ENCODE measurements at places on chromosomes 11 and 22.
A peak's percentile ranks its signal among the peaks of the same experiment; 100 is the strongest.

DNA sequence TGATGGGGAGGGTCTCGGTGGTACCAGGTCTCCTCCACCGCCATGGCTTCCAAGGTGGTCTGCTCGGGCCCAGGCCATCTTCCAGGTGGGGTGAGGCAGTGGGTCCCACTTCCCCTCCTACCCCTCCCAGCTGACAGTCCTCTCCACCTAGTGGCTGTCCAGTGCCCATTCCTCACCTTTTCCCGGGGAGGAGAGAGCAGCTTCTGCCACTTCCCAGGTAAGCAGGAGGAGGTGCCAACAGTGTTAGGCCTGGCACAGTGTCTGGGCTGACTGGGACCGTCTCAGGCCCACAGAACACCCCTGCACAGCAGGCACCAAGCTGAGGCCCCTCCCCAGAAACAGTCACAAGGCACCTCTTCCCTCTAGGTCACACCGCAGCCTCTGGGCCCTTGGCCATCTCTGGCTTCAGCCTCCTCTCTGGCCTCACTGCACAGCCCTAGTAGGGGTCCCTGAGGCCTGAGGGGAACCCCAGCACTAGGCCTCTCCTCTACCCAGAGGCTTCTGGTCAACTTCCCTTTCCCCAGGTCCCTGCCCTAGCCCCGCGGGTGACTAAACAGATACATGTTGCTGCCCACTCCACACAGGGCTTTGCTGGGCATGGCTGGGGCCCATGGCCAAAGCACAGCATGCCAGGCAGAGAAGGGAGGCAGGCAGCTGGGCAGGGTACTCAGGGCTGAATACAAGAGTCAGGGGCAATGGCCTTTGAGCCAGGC, 2.3 kb upstream of the ANKRD13D start:
- no peak for DNase-seq

- DNase-seq, result peak; percentile 42
These were observed 550.4 kb downstream of the DLG2 start for GRCh38 chr11:85076535-85077330.

- no peak for DNase-seq
These were observed 134.6 kb downstream of the PGR start for GRCh38 chr11:100994966-100995365.

DNA sequence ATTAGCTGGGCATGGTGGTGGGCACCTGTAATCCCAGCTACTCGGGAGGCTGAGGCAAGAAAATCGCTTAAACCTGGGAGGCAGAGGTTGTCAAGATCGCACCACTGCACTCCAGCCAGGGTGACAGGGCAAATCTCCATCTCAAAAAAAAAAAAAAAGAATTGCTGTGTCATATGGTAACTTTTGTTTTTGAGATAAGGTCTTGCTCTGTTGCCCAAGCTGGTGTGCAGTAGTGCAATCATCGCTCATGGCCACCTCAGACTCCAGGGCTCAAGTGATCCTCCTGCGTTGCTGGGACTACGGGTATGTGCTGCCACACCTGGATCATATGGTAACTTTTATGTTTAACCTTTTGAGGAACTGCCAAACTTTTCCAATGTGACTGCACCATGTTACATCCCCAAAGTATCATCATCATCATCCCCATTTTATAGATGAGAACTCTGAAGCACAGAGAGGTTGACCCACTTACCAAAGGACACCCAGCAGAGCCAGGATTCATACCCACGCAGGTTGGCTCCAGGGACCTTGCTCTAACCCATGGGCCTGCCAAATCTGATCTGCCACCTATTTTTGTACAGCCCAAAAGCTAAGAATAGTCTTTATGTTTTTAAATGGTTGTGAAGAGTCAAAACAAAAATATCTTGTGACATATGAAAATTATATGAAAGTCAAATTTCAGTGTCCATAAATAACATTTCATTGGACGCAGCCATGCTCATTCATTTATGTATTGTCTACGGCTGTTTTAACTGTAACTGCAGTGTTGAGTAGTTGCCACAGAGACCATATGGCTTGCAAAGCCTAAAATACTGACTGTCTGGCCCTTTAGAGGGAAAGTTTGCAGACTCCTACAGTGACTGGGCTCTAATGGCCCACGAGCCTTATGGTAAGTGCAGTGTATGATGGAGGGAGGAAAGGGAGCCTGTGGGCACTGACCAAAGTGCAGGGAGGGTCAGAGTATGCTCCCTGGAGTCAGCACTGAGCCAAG, 45.3 kb downstream of the GDPD5 start:
- DNase-seq, result no peak

- no peak for DNase-seq
These were observed 15.6 kb downstream of the PCF11 start for GRCh38 chr11:83172551-83172950.

GRCh38 chr11:106276859-106277436, 199.5 kb downstream of the AASDHPPT start:
- DNase-seq, result no peak

GRCh38 chr11:112334381-112334780, 73.7 kb upstream of the PLET1 start:
- no peak for DNase-seq

- DNase-seq, result no peak
These were observed 130.0 kb downstream of the WNT7B start for GRCh38 chr22:45846952-45847351.

DNA sequence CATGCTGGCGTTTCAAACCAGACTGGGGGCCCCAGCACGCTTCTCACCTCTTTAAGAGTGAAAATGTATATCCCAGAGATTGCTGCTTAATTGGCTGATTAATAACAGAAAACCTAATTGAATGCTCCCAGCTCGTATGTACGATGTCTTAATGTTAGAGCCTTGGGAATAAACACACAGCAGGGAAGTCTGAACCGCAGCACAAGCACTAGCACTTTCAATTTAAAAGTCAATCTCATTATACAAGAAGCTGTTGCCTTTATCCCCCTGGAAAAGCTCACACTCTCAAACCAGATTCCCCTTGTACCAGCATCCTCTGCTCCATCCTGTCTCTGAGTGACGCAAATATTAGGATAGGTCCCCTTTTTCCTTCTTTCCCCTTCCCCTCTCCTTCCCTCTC, 449.1 kb downstream of the MN1 start:
- no peak for DNase-seq

GRCh38 chr11:64165481-64165841, 452 bp downstream of the MACROD1 start:
- DNase-seq, result no peak

DNA sequence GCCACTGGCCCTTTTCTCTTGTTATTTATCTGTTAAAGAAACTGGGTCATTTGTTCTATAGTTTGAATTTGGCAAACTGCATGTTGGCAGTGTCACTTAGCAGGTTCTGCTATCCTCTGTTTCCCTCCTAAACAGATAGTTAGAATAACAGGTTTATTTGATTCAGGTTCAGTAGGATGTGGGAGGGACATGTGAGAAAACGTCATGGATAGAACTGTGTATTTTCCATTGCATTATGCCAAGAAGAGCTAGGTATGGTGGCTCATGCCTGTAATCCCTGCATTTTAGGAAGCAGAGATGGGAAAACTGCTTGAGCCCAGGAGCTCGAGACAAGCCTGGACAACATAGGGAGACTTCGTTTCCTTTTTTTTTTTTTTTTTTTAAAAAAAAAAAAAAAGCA, 24.3 kb downstream of the PATL1 start:
- no peak for DNase-seq

GRCh38 chr11:78744949-78745348, 170.3 kb upstream of the NARS2 start:
- DNase-seq, result no peak

DNA sequence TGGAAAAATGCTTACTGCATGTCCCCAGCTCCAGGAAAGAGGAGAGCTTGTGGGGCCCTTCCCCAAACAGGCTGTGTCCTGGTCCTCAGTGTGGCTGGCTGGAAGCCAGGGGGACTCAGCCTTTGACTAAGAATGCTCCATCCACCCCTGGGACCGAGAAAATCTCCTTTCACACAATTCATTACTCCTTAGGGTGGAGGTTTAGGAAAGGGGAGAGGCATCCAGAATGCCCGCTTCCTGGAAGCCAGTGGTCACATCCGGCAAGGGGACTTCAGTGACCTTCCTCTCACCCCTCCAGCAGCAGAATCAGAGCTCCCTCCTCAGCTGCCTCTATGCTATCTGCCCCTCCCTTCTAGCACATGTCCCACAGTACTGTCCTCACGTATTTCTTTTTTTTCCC, 21.9 kb downstream of the ATG16L2 start:
- DNase-seq, result no peak

GRCh38 chr11:134017511-134018430, 51.1 kb upstream of the JAM3 start:
- no peak for DNase-seq

DNA sequence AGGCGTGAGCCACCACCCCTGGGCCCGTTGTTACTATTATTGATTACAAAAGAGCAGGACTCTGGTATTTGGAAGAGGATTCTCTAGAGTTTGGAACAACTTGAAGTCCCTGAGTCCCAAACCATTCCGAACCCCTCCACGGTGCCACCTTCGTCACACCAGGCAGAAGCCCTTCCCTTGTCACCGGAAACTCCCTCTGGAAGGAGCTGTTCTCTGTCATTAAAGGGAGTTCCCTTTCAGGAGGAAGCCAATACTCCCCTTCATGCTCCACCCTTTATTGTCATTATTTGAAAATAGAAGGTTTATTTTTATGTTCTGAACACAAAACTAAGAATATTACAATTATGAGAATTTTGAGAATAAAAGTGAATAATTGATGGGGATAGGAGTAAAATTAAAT, 5.1 kb upstream of the C11orf24 start:
- no peak for DNase-seq

- DNase-seq, result no peak
These were observed 12.3 kb upstream of the ARL14EP start for GRCh38 chr11:30310623-30311022.

- no peak for DNase-seq
These were observed 28.0 kb downstream of the TOLLIP start for GRCh38 chr11:1281326-1281973.

DNA sequence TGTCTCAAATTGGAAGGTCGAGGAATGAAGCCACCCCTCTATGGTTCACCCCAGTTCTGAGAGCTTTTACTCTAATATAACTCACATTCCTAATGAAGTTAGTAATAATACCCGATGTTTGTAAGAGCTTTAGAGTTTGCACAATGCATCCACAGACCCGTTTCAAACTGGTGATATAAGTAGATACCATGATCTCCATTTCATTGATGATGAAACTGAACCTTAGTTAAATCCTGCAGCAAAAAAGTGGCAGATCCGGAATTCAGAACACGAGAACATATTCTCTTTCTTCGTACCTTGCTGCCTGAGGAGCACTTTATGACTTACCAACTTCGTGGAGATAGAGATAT, 757 bp upstream of the RBFOX2 start:
- no peak for DNase-seq

- DNase-seq, result no peak
These were observed 20.3 kb upstream of the TENM4 start for GRCh38 chr11:79461144-79461543.

DNA sequence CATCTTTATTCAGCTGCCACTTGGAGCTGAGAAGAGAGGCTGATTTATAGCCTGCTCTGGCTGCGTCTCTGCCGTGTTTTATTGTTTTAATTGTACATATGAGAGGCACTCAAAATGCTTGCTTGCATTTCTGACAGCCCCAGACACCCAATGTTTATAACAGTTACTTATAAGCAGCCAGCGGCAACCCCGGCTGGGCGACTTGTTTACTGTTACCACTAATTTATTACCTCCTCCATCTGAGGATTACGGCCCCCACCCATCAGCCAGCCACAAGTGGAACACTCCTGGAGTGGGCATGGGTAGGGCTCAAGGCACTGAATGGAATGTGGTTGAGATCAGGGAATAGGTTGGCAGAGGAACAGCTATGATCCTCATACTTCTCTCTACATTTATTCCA, 61.2 kb downstream of the CLPB start:
- no peak for DNase-seq

DNA sequence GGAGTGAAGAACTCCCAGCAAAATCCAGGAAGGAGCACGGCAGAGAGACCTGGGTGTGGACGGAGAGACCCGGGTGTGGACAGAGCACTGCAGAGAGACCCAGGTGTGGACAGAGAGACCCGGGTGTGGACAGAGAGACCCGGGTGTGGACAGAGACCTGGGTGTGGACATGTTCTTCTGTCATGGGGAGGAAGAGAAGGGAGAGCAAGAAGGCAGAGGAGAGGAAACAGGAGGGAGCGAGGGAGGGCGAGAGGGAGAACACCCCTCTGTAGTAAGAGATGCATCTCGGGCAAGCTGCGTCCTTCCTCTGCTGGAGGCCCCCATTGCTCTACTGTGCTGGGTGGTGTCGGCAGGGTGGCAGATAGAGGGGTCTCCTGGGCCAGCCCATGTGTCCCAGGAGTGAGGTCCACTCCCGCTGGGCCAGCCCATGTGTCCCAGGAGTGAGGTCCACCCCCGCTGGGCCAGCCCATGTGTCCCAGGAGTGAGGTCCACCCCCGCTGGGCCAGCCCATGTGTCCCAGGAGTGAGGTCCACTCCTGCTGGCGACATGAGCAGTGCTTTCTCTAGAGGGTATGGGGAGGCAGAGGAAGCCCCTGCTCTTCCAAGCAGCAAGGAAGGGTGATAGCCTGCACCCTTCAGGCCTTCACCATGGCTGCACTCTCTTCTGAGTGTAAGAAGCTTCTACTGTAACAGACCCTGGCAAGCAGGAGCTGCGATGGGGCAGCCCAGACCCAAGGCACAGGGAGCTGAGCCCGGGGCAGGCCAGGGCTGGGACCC, 934.2 kb downstream of the BRD1 start:
- DNase-seq, result no peak

DNA sequence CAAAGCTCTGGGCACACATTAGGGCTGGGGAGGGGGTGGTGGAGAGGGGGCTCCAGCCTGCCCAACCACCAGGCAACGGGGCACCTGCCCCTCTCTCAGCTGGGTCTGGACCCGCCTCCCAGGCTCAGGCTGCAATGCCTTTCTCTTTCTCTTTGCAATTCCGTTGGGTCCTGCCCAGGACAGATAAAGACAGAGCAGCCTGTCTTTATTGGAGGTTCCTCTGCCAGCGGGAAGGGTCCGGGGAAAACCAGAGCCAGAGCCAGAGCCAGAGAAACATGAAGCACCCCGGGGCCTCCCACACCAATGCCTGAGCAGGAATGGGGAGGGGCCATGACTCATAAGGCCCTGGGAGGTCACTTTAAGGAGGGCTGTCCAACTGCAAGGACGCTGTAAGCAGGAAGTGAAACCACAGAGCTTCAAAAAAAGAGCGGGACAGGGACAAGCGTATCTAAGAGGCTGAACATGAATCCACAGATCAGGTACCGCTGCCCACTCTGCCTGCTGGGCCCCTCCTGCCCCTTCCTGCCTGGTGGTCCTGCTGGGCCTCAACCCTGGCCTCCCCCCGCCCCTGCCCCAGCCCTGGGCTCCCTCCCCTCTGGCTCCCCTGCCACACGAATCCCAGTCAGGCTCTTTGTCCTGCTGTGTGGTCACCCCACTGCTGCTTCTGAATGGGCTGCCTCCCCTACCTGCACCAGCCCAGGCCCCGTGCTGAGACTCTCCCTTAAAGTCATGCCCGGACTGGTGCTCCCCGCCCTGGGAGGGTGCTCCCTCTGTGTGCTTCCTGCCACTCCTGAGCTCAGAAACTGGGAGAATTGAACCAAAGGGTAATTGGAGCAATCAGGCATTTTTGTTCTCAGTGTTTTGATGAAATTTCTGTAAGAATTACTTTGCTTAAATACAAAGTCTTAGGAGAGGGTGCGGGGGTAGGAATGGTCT, at the start of gene APOBEC3B:
Gene APOBEC3B, plus strand, starts transcription at position 356 of the 936 bp plus-strand sequence. Its CDS starts 107 bp downstream, at position 463.
- DNase-seq, result peak; percentile 84

Measured in HS-5 (cell line).